HFFc6 (cell line): ENCODE measurements at places on chromosomes 3 and 15. TPM values are rescaled to one million over a fixed set of nuclear protein-coding genes. Genes with fewer than 3 reads are reported as not detected.

DNA sequence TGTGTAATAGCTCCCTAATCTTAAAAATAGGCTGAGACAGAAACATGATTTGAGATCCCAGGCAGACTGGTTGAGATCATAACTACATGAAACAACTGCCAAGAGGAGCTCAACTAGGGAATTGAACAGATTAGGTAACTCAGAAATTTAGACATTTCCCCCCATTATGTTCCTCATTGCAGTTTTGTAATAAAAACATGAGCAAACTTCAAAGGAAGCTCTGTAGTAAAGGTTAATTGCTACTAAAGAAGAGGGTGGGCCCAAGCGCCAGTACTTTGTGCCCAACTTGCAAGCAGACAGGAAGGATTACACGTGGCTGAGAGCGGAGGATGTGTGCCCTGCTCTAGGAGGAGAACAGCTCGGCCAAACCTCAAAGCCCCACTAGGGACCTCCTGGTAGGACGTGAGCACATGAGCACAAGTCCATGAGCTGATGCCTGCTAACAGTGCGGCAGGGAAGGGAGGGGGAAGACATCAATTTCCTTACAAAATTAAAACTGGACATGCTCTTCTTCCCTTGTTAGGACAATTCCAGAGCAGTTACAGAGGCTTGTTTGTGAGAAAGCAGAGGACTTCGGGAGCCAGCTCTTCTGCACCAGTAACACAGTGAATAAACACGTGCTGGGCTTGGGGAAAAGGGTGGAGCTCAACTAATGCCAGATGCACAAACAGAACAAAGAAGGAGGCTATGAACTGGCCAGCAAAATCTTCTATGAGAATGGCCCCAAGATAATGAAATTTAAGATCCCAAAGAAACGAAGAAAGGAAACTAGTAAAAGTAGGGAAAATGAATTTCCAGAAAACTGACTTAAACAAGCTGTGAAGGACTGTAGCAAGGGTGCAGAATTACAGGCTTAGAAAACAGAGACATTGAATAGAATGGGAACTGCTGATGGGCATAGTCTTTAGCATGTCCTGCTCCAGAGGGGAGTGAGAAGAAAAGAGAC, 275.5 kb downstream of the MECOM start:
- no peaks in the 10 kb centered on the region for H3K4me1 ChIP-seq
- H3K4me3 ChIP-seq = no peak overlapping the region
- no peaks in the 10 kb centered on the region; the same call in 1 of the 2 replicates for H3K27me3 ChIP-seq
- no peak for DNase-seq
- no peaks in the 10 kb centered on the region for H3K36me3 ChIP-seq

DNA sequence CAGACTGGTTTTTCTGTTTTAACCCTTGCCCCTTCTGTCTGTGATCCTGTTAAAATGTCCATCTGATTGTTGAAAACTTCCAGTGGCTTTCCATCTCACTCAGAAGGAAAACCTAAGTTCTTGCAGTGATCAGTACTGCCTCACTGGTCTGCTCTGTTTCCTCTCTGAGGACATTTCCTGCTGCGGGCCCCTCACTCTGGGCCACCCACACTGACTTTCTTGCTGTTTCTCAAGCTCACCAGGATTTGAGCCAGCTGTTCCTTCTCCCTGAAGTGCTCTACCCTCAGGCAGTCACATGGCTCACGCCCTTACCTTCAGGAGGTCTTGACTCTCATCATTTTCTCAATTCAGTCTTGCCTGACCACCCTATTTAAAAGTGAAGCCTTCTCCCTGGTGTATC, 1.8 kb downstream of the GRK7 start:
- peaks cover 4% of the 10 kb centered on the region for H3K27me3 ChIP-seq
- no peaks in the 10 kb centered on the region for H3K36me3 ChIP-seq
- H3K4me1 ChIP-seq = no peaks in the 10 kb centered on the region
- DNase-seq = no peak

The SLC2A2 gene
- not detected in 3 replicates for total RNA-seq

DNA sequence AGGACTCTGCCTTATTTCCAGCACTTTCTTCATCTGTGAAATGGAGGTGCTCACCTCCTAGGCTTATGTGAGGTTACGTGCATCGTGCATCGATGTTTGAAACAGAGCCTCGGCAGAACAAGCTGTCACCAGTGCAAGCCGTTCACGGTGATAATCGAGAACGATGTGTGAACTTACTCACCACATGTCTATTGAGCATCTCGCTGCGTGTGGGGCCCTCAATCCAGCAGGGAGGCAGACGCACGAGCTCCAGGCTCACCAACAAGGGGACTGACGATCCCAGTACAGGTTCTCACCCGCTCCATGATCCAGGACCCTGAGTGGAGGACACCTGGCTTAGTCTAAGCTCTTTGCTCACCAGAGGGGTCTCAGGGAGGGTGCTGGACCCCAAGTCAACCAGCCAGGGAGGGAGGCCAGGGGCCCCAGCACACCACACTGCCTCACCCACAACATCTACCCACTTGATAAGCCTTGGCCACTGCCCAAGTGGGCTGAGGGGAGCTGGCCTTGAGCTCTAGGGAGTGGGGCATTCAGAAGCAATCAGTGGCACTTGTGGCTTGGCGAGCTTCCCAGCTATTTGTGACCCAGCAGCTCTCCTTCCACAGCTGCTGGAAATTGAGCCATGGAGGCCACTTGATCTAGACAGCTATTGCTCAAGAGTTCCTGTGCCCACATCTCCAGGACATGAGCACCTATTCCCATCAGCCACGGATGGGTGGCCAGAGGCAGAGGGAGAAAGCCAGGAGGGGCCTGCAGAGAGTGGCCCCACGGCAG, 34.4 kb upstream of the SLC6A1 start:
- no peaks in the 10 kb centered on the region for H3K4me1 ChIP-seq
- peaks cover 59% of the 10 kb centered on the region for H3K27me3 ChIP-seq
- no peak overlapping the region for H3K27ac ChIP-seq
- H3K36me3 ChIP-seq = no peaks in the 10 kb centered on the region
- no peak overlapping the region for H3K4me3 ChIP-seq
